ENCODE measurements at places on chromosomes 13 and 19.

GRCh38 chr13:31761951-31762350 lies 22.6 kb downstream of the RXFP2 start:
- no peak for DNase-seq

- no peak for DNase-seq
Observed at GRCh38 chr13:50222569-50223332, 207.5 kb downstream of the KCNRG start.

DNA sequence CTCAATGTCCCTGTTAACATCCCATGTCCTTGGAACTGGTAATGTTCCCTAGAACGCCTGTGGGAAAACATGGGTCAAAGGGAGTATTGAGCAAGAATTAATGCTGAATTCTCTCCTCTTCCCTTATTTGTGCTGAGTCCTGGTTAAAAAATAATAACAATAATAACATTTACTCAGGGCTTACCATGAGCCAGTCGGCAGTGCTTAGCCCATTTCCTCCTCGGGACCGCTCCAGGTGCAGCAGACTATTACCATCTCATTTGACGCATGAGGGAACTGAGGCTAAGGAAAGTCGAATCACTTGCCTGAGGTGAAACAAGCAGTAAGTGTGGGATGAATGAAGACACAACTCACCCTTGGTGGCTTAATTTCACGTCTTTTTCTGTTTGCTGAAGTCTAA lies 33.6 kb upstream of the SLC15A1 start:
- no peak for DNase-seq

DNA sequence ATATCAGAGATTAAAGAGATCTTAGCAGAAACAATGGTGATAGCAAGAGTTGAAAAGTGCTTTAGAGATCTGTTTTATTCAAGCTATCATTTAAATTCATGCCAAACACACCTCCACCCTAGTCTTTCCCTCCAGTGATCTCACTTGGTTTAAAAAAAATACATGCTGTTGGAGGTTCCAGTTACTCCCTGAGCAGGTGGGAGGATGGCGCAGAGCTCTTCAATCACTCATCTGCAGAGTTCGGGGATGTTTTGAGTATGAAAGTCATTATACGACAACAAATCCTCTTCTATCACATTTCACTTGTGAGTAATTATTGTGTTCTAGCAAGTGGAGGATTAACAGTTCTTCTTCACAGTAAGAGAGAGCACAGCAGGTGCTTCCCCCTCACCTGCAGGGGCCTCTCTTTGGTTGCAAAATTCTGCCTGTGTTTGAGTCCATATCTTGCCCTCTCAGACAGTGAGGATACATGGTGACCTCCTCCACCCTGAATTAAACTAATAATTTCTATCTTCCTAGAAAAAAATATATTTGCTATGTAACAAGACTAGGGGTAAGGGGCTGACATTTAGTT lies 376.7 kb downstream of the LIG4 start:
- no peak for DNase-seq

DNA sequence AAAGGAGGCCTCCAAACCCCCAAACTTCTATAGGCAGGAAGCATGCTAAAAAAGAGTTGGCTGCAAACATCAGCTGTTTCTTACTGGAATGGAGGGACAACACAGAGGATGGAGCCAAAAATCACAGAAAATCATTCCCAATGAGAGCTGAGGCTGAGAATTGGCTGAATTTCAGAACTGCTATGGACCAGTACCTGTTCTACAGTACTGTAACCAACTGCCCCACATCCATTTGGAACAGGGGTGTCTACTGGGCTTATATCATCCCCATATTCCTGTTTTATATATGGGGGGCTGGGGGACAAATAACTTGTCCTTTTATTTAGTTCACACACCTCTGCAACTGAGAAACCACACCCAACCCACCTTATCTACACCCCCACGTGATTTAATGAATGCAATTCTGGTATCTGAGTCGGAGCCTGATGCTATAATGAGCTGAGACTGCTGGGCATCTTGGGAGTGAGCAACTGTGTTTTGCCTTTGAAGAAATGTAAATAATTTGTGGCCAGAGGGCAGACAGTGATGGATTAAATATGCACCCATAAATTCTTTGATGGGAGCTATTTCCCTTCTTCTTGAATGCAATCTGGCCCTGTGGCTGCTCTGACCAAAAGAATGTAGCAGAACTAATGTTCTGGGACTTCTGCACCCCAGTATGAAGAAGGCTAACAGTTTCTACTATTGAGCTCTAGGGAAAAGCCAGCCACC lies 82.6 kb downstream of the TBC1D4 start:
- DNase-seq: no peak

- no peak for DNase-seq
Observed at GRCh38 chr13:68708336-68708908, 1399.2 kb upstream of the ATXN8OS start.

- DNase-seq: no peak
Observed at GRCh38 chr13:101757446-101758039, 305.1 kb downstream of the ITGBL1 start.

DNA sequence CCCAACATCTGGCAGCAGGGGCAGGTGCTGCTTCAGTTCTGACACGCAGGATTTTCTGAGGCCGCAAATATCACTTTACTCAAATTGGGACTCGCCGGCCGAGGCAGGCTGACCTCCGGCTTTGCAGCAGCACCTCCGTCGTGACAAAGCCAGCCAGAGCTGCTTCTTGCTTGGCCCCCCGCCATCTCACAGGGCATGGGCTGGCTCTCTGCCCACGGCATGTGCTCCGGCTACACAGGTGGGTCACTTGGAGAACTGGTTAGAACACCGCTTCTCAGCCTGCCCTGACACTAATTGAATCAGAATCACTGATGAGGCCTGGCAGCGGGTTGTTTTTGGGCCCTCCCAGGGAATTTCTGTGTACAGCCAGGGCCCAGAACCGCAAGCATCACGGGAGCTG lies 112.3 kb downstream of the SLC7A1 start:
- no peak for DNase-seq

- no peak for DNase-seq
Observed at GRCh38 chr13:49436890-49437289, 7.0 kb downstream of the CAB39L start.

- DNase-seq: no peak
Observed at GRCh38 chr19:33285441-33285927, 16.9 kb downstream of the CEBPA start.

DNA sequence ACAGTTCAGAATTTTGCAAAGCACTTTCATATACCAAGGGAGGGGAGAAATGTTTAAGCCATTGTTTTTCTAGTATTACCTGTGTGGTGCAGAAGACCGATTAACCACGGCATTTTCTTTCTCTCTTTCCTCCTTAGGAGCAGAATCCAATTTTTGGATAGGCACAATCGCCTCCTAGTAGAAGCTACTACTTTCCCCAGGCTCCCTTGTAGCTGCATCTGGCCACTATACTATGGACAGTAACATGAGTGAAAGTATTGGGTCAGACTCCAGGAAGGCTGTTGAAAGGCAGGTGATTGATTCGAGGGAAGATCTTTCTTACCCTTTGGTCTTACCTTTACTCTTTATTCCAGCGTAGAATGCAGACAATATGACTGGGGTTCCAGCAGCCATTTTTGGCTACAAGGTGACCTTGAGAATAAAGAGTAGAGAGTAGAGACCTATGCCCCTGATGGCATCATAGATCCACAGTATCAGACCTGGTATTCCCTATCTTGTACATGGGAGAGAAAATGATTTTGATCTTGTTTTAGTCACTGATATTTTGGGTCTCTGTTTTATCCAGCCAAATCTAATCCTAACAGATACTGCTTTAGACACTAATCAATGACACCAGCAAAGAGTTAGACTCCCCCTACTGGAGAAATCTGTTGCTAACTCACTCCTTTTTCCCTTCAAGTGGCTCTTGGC lies 77.0 kb downstream of the LRRC63 start:
- DNase-seq: no peak

DNA sequence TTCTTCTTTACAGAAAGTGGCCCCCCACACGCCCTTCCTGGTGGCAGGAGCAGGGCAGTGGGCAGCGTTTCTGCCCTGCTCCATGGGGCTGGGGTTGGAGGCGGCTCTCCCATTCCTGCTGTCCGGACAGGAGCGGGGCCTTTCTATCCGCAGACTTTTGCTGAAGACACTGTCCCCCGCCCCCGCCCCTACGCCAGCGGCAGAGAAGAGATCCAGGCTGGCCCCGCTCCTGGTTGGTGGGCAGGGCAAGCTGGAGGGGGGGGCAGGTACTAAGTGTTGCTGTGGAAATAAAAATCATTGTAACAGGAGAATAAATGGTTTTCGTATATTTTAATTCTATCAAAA lies 81.7 kb downstream of the ZNF429 start:
- DNase-seq: no peak

DNA sequence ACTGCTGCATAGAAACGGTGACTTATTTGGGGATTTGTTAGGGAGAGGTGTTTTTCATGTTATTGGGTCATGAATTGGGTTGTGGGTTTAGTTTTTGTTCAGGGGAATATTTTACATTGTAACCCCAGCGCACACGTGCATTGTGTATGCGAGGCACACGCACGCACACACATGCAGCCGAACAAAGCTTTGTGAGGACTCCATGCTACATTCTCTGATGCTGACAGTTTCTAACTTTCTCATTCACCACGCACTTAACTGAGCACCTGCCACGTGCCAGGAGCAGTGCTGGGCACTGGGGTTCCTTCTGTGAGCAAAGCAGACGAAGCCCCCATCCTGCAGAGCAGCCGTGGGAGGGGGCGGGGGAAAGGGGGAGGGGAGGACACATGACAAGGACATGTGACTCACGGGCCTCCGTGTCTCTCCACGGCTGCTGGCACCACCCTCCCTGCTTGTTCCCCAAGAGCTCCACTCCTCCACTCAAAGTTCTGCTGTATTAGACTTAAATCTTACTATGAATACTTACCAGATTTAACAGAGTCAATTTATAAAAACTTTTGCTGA lies 55.6 kb downstream of the SLC7A9 start:
- no peak for DNase-seq

- no peak for DNase-seq
Observed at GRCh38 chr13:24097064-24097463, 63.5 kb upstream of the SPATA13 start.

DNA sequence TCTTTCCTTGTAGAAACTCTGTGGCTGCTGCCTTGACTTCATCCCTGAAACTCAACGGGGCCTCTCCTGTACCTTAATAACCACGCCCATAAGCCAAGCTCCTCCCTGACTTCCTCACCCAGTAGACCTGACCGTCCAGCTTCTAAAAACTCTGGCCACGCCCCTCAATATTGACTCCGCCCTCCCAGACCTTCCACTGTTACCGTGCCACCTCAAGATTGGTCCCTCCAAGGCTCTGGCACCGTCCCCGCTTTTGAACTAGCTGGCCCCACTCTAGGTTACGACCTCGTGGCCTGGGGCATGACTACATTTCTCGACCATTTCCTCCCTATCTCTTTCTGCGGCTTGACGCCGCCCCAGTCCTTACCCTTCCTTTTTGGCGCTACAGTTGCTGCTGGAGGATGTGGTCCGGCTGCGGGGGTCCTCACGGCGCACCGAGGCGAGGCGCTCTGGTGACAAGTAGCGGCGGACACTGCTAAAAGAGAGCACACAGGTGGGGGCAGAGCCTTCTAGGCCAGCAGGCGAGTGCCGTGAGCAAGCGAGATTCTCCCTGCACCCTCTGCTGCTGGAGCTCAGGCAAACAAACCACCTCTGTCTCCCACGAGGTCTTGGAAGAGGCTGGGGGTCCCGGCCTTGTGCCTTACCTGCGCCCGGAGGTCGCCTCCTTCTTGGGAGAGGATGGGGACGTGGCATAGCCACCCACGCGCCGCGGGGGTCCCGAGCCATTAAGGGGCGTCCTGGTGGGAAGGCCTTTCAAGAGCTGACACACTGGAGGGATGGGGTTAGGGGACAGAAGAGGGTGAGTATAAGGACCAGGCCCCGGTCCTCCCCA lies 2.3 kb upstream of the EML2 start:
- DNase-seq: peak; percentile 25
